Karpas-422 (cell line): ENCODE measurements at places on chromosomes 1 and 21.

DNA sequence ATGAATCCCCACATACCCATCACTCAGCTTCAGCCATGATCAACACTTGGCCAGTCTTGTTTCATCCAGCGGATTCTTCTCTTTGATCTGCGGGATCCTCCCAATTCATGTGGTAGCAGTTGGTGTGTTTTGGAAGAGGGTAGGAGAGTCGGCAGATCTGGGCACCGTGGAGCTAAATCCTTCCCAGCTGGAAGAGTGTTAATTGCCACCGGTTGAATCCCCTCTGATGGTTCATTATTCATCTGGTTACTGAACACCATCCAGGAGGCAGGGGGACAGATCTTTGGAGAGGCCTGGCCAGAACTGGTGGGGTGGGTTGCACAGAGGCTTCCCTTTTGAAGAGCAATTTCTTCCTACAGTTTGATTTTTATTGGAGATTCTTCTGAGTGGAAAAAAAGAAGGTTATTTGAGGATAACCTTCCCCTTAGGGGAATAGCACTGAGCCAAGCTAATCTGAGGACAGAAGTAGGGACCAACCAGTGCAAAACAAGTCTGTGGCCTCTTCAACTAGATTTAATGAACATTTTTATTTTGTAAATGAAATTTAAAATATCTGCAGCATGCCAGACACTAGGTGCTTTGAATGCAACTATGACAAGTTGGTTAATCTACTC, 8.1 kb downstream of the NFASC start:
- no peak for DNase-seq

DNA sequence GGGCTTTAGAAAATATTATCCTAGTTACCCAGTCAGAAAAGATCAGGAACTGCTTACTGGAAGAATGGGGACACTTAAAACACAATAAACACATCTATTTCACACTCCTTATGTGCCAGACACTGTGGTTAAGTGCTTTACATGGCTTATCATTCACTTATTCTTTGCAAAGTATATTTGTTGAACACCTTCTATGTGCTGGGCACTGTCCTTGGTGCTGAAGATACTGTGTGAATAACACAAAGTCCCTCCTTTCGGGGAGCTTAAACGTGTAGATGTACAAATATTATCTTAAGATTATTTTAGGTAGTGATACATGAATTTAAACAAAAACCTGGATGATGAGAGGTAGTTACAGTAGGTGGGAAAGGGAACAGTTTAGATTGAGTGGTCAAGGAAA, 169.3 kb downstream of the ST6GALNAC5 start:
- DNase-seq: peak; percentile 72

DNA sequence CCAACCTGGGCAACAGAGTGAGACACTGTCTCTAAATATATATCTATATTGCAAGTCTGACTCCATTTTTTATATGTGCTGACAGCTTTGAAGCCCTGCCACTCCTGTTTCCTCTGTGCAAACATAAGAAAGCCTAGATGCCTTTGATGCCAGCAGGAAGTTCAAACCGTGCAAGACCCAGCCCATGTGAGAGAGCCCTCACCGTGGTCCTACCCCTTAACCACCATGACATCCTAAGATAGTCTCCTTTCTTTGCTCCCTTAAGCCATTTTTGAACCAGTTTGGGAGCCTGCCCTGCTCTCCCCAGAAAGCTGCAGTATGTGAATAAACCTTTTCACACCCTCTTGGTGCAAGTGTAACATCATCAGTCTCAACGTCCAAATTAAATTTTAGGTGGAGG, 3.7 kb upstream of the DIPK1A start:
- no peak for DNase-seq

DNA sequence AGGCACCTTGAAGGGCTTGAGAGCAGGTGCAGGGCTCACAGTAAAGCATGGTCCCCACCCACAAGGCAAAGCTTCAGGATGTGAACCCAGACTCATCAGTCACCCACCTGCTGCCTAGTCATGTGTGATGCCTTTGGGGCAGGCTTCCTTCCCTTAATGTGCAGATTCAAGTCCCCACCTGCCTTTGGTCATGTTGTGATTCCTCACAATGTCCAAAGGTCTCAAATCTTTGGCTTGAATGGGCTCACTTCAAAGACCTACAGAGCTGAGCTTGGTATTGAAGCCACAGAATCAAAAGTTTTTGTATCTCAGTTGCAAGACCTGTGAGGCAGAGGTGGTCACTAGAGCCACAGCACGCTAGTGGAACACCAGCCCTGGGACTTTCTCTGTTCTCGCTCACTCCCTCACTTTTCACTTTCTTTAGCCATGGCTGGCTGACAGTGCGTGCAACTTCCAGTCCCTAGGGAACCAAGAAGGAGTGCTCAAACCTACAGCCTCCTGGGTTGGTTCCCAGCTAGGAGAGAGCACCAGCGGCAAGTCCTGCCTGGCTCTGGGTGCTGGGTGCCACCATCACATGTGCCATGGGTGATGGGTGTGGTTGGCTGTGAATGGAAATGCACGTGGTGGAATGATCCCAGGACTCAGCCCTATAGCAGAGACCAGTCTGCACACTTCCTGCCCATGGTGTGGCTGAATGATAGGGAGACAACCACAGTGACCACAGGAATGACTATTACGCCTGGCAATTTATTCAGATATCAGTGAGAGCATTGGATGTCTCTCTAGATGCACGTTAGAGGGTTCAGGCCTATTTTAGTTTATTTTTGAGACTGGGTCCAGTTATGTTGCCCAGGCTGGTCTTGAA, 26.4 kb upstream of the CLIC6 start:
- DNase-seq: peak; percentile 46

GRCh38 chr1:28144203-28145135, 32.0 kb downstream of the PTAFR start:
- peak; percentile 91 for DNase-seq

- no peak for DNase-seq
Measured at GRCh38 chr1:110188035-110188618, 22.0 kb upstream of the KCNC4 start.

DNA sequence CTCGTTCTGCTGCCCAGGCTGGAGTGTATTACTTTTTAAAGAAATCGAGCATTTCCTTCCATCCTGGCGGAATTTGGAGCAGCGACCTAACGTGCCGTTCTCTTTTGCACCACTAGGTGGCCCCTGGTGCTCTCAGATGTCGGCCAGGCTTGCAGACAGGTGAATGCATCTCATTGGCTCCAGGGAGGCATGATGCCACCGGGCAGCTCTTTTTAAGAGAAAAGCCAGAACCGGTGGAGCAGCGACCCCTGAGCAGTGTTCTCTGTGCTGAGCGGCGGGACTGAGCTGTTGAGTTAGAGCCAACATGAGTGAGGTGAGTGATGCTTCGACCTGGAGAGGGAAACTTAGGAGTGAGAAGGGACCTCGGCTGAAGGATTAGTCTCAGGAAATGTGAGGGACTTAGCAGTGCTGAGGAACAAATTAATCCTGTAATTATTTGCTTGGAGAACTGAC, at the start of gene PCP4:
Gene PCP4, plus strand, starts transcription at position 241 of the 453 bp plus-strand sequence. Its CDS starts 64 bp downstream, at position 305.
- peak; percentile 86 for DNase-seq

GRCh38 chr1:162020150-162020549, 3.5 kb downstream of the OLFML2B start:
- DNase-seq: peak; percentile 70

GRCh38 chr1:3522564-3523265, 68.2 kb downstream of the ARHGEF16 start:
- no peak for DNase-seq

- no peak for DNase-seq
Measured at GRCh38 chr1:162463021-162463420, 34.6 kb upstream of the UHMK1 start.

- DNase-seq: no peak
Measured at GRCh38 chr1:48661726-48662463, 114.8 kb downstream of the BEND5 start.

GRCh38 chr1:93549811-93550210, 101.9 kb downstream of the FNBP1L start:
- no peak for DNase-seq

GRCh38 chr1:5683446-5683845, 308.8 kb downstream of the NPHP4 start:
- DNase-seq: no peak

DNA sequence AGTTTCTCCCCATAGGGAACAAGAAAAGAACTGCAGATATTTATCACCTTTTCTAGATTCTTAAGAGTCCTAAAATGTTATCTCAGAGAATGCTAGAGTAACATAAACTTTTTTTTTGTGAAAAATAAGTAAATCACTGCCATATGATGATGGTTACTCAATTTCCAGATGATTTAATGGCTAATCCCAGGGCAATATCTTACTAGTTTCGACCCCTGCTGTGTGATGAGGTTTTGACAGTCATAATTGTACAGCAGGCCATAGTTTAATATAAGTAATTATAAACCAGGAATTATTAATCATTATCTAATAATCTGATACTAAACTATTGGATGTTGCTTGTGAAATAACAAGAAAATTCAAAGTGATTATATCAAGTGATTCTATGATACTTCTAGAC, 210.6 kb downstream of the HLX start:
- DNase-seq: no peak

DNA sequence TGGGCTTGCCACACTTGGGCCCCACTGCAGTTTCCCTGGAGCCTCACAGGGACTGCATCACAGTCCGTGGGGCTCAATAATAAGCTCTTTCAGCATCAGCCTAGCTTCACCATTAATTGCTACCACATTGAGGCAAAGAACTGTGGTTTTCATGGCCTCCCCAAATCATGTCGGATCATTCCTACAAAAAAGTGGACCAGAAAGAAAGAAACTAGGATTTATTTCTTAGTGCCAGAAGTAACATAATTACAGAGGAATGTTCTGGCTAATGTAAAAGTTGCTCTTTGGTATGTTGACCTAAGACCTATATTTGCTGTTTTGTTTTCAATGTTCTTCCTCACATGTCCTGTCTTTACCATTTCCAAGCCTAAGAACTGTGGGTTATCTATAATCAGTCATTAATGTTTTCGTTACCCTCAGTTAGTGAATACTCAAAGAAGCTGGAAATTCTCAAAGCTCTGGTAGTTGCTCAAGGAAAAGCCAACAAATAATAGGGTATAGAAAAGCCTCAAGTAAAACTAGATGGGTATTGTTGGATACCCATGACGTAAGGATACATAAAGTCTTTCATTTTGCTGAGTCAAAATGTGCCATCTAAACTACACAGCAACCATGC, 173.9 kb downstream of the LTN1 start:
- no peak for DNase-seq

- peak; percentile 65 for DNase-seq
Measured at GRCh38 chr1:10759413-10760200, 36.8 kb downstream of the CASZ1 start.

DNA sequence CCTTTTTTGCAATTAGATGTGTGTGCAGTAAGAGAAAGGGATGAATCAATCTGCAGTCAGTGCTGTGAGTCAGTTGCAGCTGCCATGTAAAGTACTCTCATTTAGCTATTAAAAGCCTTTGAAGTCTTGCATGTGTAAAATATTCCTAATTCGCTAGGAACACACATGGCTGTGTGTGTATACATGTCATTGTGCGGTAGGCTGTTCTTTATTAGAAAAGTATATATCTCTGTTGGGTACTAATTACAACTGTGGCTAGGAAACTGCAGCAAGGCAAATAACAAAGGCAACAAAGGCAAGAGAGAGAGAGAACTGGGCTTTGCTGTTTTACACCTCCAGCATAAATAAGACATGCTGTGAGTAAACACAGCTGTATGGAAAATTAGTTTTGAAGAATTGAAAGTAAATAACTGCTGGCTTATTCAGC, 41.7 kb downstream of the EPB41 start:
- no peak for DNase-seq

- no peak for DNase-seq
Measured at GRCh38 chr1:94384485-94385265, 33.5 kb upstream of the ABCD3 start.

DNA sequence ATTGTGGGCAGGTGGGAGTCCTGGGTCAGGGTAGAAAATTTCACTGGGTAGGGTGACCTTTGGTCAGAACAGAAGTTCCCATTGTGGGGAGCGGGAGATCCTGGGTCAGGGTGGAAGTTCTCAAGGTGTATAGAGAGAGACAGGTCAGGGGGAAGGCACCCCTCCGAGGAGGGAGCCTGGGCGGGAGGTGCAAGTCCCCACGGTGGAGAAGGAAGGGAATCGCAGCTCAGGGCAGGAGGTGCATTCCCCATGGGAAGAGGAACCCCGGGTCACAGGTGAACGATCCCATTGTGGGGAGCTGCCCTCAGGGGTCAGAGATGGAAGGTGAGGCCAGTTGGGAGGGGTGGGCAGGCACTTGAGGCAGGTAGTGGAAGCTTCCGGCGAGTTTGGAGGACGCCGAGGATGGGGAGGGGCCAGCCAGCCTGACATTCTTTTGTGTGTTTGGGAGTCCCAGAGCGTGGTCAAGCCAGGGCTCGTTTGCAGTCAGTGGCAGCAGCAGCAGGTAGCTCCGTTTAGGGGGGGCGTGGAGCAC, 637 bp downstream of the LYPLA2 start:
- DNase-seq: peak; percentile 62

GRCh38 chr1:173475564-173476196, 1.5 kb upstream of the PRDX6 start:
- DNase-seq: no peak

GRCh38 chr1:163772246-163772645, 450.5 kb downstream of the NUF2 start:
- DNase-seq: no peak

GRCh38 chr1:160247053-160247452, 15.3 kb downstream of the DCAF8 start:
- no peak for DNase-seq
